NCI-H2171 (cell line): ENCODE measurements at places on chromosomes 1 and 21.

GRCh38 chr1:180167721-180168467 is 13.2 kb downstream of the QSOX1 start:
- DNase-seq = no peak

DNA sequence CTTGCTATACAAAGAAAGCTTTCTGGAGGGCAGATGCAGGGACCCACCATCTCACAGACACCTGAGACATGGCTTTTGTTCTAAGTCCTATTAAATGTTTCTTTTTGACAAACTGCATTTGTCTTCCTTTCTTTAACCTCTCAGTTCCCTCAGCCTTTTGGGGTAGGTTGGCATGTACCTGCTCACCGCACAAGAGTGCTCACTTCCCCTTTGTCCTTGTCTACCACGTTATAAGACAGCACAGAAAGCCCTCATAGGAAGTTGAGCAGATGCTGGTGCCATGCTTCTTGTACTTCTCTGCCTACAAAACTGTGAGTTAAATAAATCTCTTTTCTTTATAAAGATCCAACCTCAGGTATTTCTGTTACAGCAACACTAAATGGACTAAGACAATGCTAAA is 31.9 kb upstream of the RGS21 start:
- no peak for DNase-seq

GRCh38 chr1:88237058-88237457 is 447.0 kb upstream of the PKN2 start:
- DNase-seq = no peak

DNA sequence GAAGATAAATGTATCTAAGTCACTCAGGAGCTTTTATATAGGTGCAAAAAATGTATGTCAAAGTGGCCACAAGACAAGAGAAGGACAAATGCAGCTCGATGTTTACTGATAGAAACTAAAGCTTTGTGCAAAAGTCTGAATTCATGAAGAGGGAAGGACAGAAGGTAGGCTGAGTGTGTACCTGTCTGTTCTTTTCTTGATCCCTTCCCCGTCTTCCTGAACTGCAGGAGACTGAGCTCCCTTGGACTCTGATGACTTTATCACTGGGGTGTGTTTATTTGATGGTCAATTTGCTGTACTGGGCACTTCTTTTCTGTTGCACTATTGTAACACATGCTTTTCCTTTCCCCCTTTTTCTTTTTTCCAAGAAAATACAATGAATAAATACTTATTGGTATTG is 25.4 kb downstream of the ITGB3BP start:
- DNase-seq = no peak

- no peak for DNase-seq
Observed at GRCh38 chr1:10857687-10858086, 61.2 kb upstream of the CASZ1 start.
